ENCODE measurements at places on chromosomes 16 and 17.

DNA sequence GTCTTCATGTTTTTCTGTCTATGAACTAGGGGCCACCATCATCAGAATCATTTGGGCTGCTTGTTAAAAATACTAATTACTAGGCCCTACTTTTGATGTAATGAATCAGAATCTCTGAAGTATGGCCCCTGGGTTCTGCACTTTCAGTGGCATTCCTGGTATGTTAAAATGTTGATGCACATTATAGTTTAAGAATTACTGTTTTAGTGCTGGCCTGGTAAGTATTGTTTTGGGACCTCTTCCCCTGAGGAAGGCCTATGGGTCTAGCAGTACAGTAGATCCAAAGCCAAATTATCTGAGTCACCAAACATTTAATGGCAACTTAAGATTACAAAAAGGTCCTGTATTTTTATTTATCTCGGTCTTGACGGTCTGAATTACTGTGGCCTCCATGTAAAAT lies 58.8 kb downstream of the AP2B1 start:
- DNase-seq, result no peak

DNA sequence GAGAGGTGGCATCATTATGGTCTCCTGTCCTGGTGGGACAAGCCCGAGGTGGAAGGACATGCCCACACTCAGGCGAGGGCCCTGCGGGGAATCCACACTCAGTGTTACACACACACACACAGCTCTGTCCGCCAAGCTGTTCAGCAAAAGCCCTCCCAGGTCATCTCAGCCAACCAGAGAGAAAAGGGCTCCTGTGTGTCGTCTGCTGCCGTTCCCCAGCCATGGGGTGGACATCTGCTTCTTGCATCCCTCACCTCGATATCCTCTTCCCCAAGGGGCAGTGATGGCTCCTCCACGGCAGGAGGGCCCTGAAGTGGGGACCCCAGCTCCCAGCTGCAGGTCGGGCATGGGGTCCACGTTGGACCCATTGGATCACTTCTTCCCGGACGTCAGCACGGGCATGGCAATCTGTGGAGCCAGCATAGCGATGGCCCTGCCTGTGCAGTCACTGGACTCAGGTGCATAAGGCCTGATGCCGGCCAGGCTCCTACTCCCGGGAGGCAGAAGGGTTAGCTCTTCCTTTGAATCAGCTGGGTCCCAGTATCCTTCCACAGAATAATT lies 290.1 kb downstream of the C16orf95 start:
- no peak for DNase-seq

GRCh38 chr17:40612599-40613244 lies 34.9 kb downstream of the SMARCE1 start:
- peak; percentile 41 for DNase-seq

DNA sequence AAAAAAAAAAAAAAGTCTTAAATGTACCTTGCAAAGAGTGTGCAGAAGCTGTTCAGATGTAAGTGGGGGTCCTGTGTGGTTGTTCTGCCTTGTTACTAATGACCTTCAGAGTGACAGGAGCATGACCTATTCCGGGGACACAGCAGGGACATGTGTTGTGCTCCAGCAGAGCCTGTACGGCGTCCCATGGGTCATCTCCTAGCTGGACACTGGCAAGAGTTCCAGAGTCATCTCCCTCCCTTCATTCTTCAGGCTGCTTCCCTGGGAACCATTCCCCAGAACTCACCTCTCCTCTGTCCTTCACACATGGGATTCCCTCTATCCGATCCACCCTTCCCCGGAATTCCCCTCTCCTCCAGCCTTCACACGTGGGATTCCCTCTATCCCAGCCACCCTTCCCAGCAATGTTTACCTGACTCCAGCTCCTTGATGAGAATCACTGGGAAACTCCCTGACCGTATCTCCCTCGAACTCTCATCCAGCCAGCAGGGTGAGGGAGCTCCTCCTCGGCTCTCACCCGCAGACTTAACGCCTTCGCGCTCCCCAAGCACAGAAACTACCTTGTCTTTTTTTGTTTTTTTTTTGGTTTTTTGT lies 85.8 kb downstream of the MRM3 start:
- no peak for DNase-seq

- peak; percentile 68 for DNase-seq
Measured at GRCh38 chr16:85556456-85557082, 56.6 kb upstream of the GSE1 start.

DNA sequence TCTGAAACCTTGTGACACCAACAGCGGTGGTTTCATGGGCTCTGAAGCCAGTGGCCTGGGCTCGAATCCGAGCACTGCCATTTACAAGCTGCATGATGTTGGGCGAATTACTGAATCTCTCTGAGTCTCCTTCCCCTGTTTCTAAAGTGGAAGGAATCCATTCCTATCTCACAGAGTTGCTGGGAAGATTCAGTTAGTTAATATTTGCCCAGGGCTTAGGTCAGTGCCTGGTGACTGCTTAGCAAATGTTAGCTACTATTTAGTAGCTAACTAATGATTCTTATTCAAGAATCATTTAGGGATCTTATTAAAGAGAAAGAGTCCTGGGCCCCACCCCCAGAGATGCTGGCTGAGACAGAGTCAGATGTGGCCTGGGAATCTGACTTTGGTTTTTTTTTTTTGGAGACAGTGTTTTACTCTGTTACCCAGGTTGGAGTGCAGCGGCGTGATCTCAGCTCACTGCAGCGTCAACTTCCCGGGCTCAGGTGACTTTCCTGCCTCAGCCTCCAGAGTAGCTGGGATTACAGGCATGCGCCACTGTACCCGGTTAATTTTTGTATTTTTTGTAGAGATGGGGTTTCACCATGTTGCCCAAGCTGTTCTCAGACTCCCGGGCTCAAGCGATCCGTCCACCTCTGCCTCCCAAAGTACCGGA lies 33.6 kb upstream of the RAI1 start:
- DNase-seq, result no peak

DNA sequence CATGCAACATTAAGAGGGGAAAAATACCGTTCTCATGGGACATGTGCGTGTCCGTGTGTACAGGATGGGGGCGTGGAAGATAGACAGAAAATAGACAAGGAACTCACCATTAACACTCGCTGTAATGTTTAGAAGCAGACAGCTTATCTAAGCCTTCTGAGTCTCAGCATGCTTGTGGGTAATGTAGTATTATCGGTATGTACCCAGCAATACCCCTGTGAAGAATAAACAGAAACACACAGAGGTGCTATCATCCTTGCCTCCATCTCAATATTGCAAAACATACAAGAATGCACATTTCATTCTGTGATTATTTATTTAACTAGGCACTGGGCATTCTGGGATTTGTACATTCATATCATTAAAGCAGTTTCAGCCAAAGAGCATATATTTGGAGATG lies 42.0 kb upstream of the RBFOX1 start:
- DNase-seq, result no peak

DNA sequence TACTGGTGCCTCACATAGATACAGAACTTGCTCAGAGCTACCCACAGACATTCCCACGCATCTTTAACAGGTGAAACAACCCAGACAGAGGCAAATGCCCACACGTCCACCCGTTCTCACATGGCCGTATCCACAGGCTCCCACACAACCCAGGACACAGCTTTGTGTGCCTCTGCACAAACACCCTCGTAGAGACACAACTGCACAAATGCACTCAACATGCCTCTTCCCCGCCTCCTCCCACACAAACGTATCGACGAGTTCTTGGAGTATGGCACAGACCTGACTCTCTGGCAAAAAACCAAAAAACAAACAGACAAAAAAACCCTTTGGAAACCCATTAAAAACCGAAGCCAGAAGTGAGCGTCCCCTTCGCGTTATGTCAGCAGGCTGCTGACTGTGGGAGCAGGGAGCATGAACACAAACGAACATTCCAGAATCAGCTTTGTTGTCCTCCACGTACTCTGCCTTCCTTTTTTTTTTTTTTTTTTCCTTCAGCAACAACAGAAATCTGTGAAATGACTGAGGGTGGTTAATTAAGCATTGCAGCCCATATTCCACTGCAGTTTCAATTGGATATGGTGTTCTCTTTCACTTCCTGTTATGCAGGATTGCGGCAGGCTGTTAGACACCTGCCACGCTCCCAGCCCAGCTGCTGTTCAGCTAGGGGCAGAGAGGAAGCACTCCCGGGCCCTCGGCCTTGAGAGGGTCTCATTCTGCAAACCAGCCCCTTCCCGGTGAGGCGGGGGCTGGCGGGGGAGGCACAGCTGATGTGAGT lies 313.7 kb downstream of the MAF start:
- DNase-seq, result peak; percentile 50

DNA sequence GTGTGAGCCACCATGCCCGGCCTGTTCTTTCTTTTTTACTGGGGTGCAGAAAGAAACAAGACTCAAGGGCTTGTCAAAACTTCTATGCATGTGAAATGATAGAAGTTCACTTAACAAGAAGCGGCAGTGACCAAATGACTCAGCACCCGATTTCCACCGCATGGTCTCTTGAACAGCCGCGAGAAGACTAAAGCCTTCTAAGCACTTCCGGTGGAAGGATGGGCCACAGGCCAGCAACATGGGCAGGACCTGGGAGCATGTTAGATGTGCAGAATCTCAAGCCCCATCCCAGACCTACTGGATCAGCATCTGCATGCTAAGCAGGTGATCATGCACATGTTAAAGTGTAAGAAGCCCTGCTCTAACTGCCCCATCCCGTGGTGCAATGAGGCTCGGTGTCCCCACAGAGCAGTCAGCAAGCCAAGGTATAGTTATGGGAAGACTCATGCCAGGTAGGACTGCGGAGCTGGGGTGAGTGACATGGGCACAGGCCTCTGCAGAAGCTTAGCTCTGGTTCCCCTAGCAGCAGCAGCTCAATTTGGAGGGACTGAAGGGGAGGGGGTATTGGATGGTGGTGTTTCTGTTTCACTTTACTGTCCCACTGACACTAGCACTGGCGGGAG lies 88.5 kb upstream of the HNF1B start:
- DNase-seq, result peak; percentile 76

- DNase-seq, result no peak
Measured at GRCh38 chr16:66354034-66354909, 12.2 kb upstream of the CDH5 start.

DNA sequence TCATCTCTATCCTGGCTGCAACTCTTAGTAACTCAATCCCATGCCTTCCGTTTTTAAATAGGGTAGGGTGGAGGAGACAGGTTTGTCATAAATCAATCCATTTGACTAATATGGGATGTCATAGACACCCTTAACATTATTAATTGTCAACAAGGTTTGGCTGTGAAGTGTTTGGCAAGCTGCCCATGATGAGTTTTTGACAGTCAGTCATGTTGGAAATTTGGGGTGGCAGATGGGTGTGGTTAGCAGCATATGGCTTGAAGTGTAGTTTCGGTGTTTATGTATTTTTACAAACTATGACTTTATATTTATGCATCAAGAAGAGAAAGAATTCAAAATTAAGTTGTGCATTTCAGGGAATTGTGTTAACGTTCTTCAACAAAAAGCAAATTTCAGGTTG lies 221.8 kb upstream of the CDH5 start:
- no peak for DNase-seq

DNA sequence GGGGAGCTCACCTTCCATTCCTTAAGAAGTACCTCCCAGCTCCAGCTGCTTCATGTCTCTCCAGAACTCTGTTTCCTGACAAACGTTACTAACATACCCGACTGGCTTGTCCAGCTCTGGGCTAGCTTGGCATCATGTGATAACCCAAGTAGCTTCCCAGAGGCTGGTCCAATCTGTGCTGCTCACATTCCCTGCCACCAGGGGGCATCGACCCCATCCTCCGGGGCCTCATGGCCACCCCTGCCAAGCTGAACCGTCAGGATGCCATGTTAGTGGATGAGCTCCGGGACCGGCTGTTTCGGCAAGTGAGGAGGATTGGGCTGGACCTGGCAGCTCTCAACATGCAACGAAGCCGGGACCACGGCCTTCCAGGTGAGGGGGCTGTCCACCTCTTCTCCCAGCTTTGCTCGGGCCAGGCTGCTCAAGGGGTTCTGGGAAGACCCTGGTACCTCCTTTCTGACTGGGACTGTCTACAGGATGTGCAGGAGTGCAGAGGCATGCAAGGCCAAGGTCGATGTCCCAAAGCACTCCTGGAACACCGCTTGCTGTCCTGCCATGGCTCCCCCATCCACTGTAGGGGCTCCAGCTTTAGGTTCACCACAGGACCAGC lies 7.6 kb downstream of the EPX start:
- DNase-seq, result peak; percentile 63

DNA sequence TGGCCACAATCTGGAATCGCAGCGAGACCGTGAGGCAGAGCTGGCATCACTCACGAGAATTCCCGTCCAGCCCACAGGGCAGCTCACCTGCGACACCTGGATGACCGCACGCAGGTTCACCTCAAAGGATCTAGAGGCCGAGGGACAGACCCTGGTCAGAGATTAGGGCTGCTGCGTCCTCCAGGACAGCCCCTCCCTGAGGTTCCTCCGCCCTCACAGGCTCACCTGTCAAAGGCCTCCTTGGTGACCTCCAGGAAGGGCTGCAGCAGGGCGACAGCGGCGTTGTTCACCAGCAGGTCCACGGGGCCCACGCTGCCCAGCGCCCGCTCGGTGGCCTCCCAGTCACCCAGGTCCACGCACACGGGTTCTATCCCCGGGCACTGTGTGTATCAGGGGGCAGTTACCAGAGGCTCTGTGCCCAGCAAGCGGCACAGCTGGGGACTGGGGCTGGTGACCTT lies 834 bp downstream of the DCXR start:
- DNase-seq, result no peak

DNA sequence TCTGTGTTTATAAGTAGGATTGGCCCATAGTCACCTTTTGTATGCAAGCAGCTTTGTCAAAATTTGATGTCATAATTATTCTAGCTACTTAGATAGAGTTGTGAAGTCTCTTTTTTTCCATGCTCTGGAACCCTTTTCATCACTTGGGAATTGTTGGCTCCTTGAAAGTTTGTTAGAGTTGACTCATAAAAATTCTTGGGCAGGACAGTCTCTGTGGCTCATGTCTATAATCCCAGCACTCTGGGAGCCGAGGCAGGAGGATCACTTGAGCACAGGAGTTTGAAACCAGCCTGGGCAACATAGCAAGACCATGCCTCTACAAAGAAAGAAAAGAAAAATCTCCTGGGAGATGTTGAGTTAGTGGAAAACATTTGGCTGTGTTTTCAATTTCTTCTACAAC lies 45.7 kb upstream of the MRC2 start:
- DNase-seq, result no peak

DNA sequence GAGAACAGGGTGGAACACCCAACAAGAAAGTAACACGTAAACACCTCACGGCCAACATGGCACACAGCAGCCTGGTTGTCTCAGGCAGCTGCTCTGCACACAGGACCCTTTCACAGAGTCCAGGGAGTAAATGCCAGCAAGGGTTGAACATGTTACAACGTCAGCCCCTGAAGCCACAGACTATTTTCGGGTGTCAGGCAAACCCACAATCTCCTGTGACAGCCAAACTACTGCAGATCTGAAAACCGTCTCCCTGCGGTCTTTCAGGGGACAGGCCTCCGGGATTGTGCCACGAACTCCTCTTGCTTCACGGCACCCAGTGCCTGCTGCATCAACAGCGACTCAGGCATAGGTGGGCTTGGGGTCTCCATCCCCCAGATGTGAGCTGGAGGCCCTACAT lies 127.7 kb downstream of the XYLT1 start:
- peak; percentile 74 for DNase-seq

GRCh38 chr16:88385831-88386815 lies 3.4 kb downstream of the ZNF469 start:
- no peak for DNase-seq

- DNase-seq, result no peak
Measured at GRCh38 chr16:30892670-30893416, 1.0 kb downstream of the BCL7C start.
